ENCODE measurements at places on chromosomes 3 and 15.

DNA sequence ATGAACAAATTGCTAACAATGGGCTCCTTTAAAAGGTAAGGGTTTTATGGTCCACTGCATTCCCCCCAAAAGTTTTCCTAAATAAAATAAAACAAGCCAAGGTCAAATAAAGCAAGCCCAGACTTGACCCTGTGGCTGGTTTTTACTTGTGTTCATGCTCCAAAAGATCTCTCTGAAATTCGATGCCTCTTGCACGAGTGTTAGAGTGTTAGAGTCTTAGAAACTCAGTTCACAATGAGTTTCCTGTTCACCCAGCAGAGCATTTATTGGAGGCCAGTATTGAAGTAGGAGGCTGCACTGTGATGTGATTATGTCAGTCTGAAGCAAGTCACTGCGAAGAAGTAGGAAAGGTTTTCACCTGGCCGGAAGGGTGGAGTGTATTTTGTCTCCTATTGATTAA is 59.9 kb upstream of the LRTM1 start:
- DNase-seq: no peak

- DNase-seq: peak; percentile 40
These were observed 493.4 kb upstream of the TGFBR2 start for GRCh38 chr3:30112902-30113484.

DNA sequence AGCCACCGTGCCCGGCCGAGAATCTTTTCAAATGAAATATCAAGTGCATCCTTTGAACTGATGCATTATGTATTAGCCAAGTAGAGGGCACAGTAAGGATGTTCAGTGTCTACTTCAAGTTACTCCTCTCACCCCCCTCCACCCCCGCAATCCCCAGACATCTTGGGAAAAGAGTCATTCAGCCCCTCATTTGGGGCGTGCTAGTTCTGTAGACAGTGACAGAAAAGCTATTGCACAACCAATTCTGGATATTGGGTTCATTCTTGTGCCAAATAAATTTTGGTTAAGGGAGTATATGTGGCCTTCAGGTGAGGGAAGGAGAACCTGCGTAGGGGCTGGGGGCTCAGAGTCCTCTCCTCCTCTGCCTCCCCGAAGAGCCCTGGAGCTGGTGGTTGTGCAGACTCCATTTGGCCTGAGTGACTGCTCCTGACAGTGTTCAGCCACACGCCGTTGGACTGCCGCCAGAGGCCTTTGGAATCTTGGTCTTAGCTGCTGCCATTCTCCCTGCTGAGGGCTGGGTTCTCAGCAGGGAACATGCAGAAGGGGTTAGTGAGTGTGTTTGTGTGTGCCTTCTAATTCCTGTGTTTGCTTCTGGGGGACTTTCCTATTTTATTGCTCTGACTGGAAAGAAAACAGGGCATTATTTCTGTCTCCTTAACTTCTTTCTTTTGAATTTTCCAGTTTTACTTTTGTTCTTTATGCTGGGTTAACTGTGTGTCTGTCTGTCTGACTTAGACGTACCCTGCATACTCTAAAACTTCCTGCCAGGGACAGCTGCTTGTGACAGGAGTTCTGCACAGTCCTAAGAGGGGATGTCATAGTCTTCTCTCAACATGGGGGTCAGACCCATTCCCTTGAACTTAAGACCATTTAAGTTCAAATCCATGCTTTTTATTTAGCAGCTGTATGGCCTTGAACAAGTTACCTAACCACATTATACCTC is 21.0 kb downstream of the RARB start:
- peak; percentile 60 for DNase-seq

GRCh38 chr3:16883723-16884083 is 1.1 kb upstream of the PLCL2 start:
- peak; percentile 9 for DNase-seq

DNA sequence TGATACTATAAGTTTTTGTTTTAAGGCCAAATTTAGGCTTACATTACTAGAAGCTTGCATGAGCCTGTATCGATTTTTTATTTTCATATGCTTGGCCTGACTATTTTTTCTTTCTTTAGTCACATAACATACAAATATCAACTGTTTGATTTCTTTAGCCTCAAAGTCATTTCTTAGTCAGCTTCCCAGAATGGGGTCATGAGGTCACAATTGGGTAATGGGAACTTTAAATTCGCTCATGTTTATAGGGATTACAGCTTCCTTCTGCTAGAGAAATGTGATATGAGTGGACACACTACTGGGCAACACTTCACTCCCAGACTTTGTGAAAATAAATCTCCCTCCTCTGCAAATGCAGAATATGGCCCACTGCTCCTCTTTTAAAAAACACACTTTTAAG is 9.1 kb upstream of the TIPARP start:
- no peak for DNase-seq

GRCh38 chr3:8579096-8579495 is 65.5 kb downstream of the SSUH2 start:
- DNase-seq: no peak

DNA sequence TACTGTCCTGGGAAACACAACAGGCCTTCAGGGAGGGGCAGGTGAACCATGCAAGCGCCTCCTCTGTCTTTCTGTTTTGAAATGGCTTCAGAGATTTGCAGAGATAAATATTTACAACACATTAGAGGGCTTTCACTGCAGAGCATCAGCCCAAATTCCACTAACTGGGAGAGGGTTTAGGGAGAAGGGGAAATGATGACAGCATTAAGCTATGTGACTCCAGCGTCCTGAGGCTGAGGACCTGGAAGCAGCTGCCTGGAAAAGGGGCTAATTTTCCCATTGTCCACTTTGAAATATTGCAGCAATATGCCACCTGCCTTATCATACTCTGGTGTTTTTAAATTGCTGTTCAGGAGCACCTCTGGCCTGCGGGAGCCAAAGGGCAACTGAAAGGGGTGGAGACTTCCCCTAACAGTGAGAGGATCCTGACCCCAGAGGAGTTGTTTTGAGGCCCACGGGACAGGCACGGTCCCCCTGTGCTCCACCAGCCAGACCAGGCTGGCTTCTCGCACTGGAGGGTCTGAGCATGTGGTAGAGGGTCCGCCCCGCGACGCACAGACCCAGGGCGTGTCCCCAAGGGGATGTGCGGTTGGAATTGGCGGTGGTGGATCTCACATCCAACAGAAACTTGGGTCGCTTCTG is 110.6 kb downstream of the XXYLT1 start:
- peak; percentile 81 for DNase-seq

DNA sequence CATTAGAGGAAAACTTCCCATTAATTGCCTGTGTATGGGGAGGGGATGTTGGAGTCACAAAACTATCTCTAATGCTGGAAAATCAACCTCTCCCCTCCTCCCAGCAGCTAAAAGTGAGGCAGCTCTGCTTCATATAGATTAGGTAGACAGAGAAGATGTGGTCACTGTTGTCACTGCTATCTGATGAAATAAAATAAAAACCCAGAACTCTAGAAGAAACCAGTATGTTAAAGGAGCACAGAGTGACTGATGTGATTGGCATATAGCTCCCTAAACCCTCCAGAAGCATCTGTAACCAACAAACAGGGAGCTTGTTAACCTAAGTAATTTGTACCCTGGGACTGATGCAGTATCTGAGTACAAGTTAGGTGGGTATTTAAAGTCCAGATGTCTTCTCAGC is 211.9 kb upstream of the TRIM42 start:
- no peak for DNase-seq

GRCh38 chr15:74773329-74773728 is 8.6 kb upstream of the CSK start:
- no peak for DNase-seq

- no peak for DNase-seq
These were observed 18.4 kb upstream of the NEK10 start for GRCh38 chr3:27387625-27388024.

DNA sequence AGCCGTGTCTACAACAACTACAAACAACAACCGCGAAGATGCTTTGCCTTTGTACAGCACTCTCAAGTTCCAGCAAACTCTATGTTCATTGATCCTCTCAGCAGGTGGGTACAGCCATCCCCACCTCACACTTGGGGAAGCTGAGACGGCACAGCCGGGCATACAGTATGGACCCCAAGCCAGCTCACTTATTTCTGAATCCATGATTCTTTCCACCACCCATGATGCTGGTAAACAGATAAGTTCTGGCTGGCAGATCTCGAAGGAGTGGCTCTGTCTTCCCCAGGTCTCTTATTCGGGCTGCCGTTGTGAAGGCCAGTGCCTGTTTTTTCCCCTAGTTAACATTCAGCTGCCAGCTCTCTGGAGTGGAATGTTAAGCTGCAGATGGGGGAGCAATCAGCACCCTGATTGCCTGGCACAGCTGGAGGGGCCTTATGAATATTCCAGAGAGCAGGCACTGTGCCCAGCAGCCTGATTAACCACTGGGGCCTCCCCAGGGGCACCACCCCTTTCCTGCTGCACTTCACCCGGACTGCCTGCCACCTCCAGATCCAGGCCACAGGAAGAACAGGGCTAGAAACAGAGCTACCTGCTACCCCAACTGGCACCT is 73.2 kb downstream of the CORO2B start:
- no peak for DNase-seq
